ENCODE measurements at places on chromosomes 7 and 10.

GRCh38 chr7:36151921-36152755 lies 916 bp upstream of the EEPD1 start:
- DNase-seq: no peak

DNA sequence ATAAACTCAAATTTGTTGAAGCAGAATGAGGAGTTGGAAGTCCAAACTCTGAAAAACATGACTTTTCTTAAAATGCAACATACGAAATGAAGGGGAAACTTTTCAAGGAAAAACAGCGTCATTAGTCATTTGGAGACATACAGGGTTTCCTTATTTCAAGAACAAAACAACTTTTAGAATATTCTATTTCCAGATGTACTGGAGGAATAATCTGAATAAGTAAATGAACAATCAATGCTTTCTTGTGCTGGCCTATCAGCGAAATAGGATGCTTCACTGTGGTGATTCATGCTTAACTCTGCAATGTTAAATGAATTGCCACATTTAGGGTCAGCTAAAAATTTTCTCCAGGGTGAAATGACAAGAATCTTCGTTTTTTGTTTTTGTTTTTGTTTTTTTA lies 114.3 kb downstream of the SEMA3C start:
- peak; percentile 33 for DNase-seq

DNA sequence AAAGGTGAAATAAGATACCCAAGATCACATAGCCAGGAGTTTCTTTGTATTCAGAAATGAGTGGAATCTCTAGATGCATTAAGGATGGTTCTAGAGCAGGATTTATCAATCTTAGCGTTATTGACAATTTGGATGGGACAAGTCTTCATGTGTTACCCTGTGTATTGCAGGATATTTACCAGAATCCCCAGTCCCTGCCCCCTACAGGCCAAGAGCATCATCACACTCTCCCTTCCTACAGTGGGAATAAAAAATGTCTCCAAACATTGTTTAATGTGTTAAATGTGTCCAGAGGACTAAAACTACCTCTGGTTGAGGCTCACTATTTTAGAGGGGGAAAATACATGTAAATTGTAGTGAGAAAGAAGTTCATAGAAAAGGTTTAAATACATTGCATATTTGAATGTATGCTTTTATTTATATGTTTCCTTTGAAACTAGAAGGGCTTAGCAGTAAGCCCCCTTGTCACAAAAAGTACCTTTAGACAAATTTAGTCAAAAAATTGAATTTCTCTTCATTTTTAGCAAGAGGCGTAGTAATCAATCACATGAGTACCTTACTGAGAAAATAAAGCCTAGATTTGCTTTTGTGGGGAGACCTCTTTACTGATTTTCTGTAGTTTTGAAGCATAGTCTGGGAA lies 141.2 kb downstream of the MLLT10 start:
- peak; percentile 52 for DNase-seq

- DNase-seq: no peak
These were observed 33.7 kb downstream of the ADRB1 start for GRCh38 chr10:114077347-114077746.

GRCh38 chr10:997266-998022 lies 9.2 kb downstream of the GTPBP4 start:
- no peak for DNase-seq

GRCh38 chr7:66768865-66769832 lies 28.6 kb downstream of the RABGEF1 start:
- DNase-seq: no peak

DNA sequence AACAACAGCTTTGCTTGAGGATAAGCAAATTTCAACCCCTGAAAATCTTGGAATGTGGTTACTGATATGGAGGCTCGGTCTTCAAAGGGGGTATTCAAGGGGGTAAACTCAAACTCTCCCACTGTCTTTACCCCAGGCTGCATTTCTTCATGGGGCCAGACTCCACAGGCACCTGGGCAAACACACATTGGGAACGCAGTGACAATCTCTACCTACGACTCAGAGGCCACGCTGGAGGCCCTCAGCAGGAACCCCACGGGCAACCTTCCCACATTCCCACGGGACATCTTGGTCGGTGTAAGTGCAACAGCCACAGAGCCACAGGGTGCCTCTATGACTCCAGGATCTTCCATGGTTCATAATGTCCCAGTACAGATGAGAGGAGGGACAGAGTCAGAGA lies 2.2 kb upstream of the INSIG1 start:
- DNase-seq: no peak

DNA sequence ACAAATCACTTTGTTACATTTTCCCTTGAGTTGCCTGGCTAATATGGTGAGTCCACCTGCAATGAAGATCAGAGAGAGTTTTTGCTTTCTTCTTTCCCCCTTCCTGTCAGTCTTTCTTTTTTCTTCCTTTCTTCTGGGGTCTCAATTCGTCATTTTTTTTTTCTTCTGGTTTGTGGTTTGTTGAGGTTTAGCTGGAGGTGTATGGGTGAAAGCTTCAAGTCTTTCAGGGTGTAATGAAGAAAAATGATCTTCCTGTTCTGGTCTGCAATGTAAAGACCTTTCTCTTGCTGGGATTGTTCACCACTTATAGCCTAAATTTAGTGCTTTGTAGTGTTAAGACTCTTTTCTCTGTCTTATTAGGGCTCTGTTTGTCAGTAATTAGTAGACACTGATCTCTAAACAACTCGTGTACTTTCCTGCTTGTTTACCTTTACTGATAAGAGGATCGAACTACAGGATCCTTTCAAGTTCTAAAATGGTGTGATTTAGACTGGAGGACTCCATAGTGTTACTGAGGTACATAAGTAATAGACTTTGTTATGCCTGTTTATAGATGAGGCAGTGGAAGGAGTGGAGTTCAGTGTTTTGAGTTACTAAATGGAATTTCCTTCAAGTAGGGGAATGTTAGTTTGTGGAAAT lies 129.1 kb downstream of the SUGCT start:
- DNase-seq: no peak
